ENCODE measurements at places on chromosomes 12 and 14. TPM values are rescaled to one million over a fixed set of nuclear protein-coding genes. Genes with fewer than 3 reads are reported as not detected.
A peak's percentile ranks its signal among the peaks of the same experiment; 100 is the strongest.

- DNase-seq: peak; percentile 52
- peaks cover 10% of the 10 kb centered on the region for H3K27me3 ChIP-seq
- peak overlapping the region; percentile 48 for H3K27ac ChIP-seq
Observed at GRCh38 chr14:91835920-91836843, 31.2 kb downstream of the TC2N start.

GRCh38 chr12:79415321-79415720 lies 275.4 kb downstream of the PAWR start:
- no peaks in the 10 kb centered on the region for H3K4me1 ChIP-seq
- H3K4me3 ChIP-seq: no peak overlapping the region
- H3K27ac ChIP-seq: no peak overlapping the region
- no peak for DNase-seq
- no peaks in the 10 kb centered on the region for H3K36me3 ChIP-seq

FBXW8 gene
- total RNA-seq: 3.3 TPM

GRCh38 chr12:122125452-122126341 lies 47.1 kb downstream of the MLXIP start:
- no peak overlapping the region for H3K27ac ChIP-seq
- H3K4me1 ChIP-seq: peaks cover 10% of the 10 kb centered on the region
- no peaks in the 10 kb centered on the region for H3K27me3 ChIP-seq
- H3K4me3 ChIP-seq: no peak overlapping the region
- peaks cover 18% of the 10 kb centered on the region for H3K36me3 ChIP-seq

EVL gene
- total RNA-seq: 255 TPM

DNA sequence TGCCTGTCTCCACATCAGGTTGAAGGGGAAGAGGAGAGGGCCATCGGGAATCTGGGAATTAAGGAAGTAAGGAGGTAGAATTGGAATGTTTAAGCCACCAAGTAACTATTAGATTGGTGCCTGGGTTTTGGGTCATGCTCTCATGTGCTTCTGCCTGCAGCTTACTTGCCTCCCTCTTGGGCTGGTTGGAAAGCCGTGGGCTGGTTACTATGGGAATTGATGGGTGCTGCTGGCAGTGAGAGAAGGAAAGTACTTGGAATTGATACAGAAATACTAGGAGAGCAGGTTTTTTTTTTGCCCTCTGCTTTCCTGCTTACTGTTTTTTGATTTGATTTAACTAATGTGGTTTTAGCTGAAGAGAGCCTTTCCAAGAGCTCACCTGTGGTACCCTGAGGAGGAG lies 493.5 kb upstream of the RGS6 start:
- H3K36me3 ChIP-seq: peaks cover 54% of the 10 kb centered on the region
- no peak overlapping the region for H3K27ac ChIP-seq
- DNase-seq: no peak
- no peaks in the 10 kb centered on the region for H3K27me3 ChIP-seq
- no peak overlapping the region for H3K4me3 ChIP-seq
- H3K4me1 ChIP-seq: peaks cover 13% of the 10 kb centered on the region

All from activated T-helper 2 cell treated with anti-CD3 and anti-CD28 coated beads, Interferon-gamma antibody, Interleukin-2, Interleukin-4, amounts not matched to agents 10 μg/mL and 5 μg/mL and 100 μg/mL, durations not matched to agents 14 hours and 24 hours and 36 hours (primary cell).